ENCODE measurements at places on chromosomes 12 and 14. TPM values are rescaled to one million over a fixed set of nuclear protein-coding genes. Genes with fewer than 3 reads are reported as not detected.

DNA sequence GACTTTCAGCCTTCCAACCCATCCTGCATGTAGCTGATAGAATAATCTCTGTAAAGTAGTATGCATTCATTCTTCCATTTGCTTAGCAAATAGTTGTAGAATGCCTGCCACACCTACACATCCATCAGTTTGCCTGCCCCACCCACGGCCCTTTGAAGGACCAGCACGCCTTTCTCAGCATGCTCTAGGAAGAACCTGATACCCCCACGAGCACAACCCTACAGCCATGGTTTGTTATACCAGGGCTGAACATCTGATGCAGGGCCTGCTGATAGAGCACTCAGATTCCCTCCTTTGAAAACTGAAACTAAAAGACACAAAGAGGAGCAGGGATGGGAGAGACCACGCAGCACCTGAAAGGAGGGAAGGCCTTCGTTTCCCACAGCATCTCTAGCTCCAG lies 205.1 kb downstream of the ANO2 start:
- no peak for DNase-seq

GRCh38 chr12:218728-219590 lies 5.0 kb upstream of the SLC6A12 start:
- DNase-seq: no peak

DNA sequence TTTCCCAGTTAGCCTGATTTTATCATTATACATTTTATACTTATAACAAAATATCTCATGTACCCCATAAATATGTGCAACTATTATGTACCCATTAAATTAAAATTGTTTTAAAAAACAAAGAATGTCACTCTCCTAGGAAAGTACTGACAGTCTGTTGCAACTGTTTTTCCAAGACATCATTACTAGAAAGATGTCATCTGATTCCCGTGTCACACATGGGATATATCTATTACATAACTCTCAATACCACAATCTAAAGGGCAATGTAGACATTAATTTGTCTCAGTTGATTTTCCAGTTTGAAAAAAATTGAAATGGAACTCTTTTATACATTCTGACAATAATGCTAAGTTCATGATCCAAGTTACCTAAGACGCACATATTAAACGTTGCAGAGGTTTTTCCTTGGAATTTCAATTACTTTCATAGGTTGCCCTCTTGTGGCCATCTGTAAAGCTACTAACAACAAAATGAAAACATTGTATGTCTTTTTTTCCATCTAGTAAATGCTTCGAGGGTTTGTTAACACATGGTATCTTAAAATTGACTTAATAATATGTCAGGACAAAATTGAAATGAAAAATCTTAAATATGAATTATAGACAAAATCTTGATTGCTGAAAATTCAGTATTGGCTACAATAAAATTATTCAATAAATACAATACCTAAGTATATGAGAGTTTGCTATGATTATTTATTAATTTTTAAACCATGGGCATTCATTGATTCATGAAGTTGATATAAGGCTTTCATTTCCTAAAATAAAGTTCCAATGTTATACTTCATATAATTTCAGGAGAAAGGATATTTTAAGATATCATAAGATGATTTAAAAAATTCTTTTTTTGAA lies 131.6 kb downstream of the PPFIA2 start:
- DNase-seq: peak; percentile 57

- no peak for DNase-seq
These were observed 162.5 kb upstream of the RTL1 start for GRCh38 chr14:101065696-101066694.

GRCh38 chr12:84764001-84764400 lies 148.6 kb downstream of the SLC6A15 start:
- DNase-seq: no peak

SYNE2 gene
- total RNA-seq: 6.1 TPM

TAS2R13 gene
- 0.17 TPM for total RNA-seq

PARP2 gene
- total RNA-seq: 21.9 TPM

Data from H4 (cell line).